ENCODE measurements at places on chromosomes 3 and 15.

- DNase-seq, result no peak
Observed at GRCh38 chr15:98586066-98586465, 62.3 kb upstream of the IGF1R start.

- no peak for DNase-seq
Observed at GRCh38 chr3:32952369-32953077, 1.1 kb downstream of the CCR4 start.

- no peak for DNase-seq
Observed at GRCh38 chr3:21642433-21642832, 108.6 kb downstream of the ZNF385D start.

GRCh38 chr3:169662843-169663160, 710 bp downstream of the MECOM start:
- DNase-seq, result peak; percentile 84

GRCh38 chr3:10515396-10515795, 10.0 kb upstream of the ATP2B2 start:
- no peak for DNase-seq

GRCh38 chr15:68755731-68756130, 65.0 kb downstream of the ANP32A start:
- no peak for DNase-seq

DNA sequence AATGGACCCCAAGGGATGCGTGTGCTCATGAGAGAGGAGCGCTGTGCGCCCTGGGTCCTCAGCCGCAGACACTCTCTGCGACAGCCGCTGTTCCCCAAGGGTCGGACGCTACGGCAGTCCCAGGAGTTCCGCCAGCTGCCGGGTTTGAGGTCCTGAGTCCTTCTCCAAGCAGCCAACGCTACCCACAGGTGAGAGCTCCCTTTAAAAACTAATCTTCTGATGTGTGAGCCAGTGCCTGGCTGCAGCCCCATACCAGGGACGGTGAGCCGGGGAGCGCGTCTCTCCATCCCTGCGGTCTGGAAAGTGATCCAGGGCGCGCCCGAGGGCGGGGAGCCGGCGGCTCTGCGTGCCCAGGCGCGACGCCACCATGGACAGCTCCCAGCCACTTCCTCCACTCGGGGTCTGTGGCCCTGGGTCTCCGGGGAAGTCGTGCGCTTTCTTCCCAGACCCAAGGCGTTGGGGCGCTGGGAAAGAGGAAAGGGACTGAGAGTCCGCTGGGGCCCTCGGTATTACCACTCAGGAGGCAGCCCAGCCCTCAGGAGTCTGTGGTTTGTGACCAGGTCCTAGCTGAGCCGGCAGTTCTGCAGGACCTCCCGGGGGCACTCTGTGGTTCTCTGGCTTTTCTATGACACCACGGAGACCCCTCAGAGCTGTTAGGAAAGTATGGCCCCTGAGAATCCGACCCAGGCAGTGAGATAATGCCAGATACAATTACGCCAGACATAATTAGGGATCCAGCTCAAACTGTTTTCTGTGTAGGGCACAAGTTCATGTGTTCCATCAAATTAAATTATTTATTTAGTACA, 1.4 kb downstream of the CEMIP start:
- DNase-seq, result peak; percentile 68

DNA sequence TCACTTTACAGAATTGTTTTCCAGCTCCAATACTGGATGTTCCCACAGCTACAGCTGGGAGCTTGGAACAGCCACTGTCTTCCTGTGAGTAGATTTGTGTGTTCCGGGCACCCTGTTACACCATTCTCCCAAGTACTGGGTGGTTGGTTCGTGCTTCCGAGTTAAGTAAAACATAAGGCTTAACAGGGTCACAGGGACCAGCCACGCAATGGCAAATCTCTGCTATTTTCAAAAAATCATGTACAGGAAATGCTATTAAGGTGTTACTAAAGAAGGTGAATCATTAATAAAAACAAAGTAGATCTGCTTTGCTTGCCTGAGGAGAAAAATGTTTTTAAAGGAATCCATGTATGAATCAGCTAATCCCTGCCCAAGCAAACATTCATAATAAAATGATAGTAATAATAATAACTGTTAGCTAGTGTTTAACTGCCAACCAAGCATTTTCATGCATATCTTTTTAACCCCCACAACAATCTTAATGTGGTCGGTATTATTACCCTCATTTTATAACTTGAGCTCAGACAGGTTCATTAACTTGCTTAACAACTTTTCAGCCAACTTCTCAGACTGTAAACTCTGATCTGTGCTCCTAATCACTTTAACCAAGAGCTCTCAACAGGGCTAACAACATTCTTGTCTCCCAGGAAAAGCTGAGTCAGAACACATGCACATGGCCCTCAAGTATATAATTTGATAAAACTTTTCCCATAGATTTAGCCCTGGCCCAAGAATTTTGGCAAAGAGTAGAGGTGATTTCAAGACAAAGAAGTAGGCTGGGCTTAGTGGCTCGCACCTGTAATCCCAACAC, 2.7 kb upstream of the C2CD4A start:
- DNase-seq, result peak; percentile 62

DNA sequence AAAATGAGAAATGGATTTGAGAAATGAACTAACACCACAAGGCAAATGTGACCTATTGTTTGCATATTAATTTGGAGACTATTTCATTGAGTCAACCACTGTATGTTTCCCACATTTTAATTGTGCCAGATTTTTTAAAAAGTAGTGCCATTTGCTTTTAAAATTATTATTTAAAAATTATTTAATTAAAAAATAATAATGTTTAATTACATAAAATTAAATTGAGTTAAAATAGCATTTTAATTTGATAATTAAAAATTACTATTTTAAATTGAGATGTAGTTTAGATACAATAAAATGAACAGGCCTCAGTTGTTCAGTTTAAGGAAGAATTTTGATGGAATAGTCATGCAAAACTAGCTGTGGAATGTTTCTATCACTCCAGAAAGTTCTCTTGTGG, 62.7 kb upstream of the GATM start:
- no peak for DNase-seq

- no peak for DNase-seq
Observed at GRCh38 chr3:112974894-112975293, at the start of gene CD200R1. CD200R1 (minus strand) TSS chr3:112975103; CDS start chr3:112974857, 246 bp downstream.

GRCh38 chr15:51359981-51360380, 18.5 kb downstream of the GLDN start:
- no peak for DNase-seq

DNA sequence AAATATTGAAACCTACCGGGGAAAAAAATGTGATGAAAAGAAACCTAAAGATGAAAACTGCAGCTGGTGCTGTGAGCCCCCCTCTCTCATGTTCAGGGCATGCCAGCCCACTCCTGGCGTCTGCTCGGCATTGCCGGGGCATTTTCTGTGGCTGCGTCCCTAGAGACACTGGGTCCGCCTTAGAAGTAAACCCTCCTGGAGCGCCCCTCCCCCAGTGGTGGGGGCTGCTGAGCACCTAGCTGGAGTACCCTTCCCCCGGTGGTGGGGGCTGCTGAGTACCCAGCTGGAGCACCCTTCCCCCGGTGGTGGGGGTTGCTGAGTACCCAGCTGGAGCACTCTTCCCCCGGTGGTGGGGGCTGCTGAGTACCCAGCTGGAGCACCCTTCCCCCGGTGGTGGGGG, 24.5 kb upstream of the GABRA5 start:
- DNase-seq, result no peak

DNA sequence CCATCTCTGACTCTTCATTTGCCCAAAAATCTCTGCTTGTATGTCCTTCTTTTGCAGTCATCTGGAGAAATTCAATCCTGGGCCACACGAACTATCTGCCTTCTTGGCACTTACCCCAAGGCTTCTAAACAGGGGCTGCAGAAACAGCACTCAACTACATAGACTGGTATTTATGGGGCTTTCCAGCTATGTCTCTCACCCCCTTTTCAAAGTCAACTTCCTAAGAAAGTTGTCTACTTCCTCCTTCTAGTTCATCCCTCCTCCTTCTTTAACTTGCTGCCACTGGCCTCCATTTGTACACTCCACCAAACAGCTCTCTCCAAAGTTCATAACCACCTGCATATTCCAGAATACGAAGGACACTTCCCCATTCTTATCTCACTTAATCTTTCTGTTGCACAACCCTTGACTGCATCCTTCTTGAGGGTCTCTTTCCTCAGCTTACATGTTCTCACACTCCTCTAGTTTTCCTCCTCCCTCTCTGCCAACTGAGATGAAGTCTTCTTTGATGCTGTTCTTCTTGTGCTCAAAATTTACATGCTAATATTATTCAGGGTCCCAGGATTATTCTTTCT, 55.2 kb downstream of the PLD1 start:
- no peak for DNase-seq

- no peak for DNase-seq
Observed at GRCh38 chr3:160784853-160785252, 28.8 kb downstream of the PPM1L start.

DNA sequence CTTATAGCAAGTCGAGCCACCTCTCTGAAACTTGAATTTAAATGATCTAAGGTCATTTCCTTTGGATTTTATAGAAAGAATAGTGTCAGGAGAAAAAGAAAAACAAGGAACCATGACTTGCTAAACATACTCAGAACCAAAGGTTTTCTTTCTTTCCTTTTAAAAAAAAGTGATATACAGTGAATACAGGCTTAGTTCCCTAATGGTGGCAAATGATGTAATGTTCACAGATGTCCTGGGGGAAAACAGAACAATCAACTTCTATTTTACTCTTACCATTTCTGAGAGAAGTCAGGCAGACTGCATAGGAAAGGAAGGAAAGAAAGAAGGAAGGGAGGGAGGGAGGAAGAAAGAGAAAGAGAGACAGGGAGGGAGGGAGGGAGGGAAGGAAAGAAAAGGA, 56.5 kb downstream of the ST6GAL1 start:
- no peak for DNase-seq

DNA sequence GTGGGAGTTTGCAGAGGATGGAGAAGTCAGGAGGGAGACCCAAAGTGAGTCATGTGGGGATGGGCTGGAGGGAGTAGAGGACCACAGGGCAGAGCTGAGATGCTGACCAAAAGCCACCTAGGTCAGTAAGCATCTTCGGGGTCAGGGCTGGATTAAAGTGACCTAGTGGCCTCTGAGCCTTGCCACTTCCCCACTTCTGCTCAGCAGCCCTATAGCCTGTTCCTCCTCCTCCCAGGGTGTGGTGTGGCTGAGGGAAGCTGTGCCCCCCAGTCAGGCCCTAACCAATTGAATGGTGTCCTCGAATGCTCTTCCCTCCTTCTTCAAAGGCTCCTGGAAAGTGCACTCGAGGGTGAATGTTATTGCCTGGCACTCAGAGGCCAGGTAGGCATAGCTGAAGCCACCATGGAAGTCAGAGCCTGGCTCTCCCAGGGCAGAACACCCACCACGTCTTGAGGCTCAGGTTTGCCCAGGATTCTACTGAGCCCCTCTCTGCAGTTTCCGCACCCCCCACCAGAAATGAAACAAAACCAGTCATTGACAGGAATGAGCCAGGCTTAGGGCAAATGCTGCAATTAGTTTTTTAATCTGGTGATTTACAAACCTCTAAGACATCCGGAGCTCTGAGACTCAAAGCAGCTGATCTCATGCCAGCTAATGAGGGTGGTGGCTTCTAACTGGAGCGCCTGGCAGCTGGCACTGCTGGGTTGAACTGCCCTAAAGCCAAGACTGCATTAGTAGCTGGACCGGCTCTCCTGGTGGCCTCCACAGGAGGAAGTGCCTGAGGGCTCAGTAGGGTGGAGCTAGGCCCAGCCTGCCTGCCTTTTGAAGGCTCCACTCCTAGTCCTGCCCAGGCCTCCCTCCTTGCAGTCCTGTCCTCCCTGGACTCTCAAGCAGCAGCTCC, 26.0 kb upstream of the VIPR1 start:
- DNase-seq, result peak; percentile 39

GRCh38 chr3:155553780-155554179, 191.1 kb downstream of the PLCH1 start:
- DNase-seq, result no peak

- DNase-seq, result peak; percentile 1
Observed at GRCh38 chr3:117278424-117279190, 569.0 kb downstream of the TUSC7 start.

GRCh38 chr3:46829699-46830208, 33.5 kb downstream of the MYL3 start:
- no peak for DNase-seq

GRCh38 chr15:55872471-55872870, 120.9 kb downstream of the NEDD4 start:
- DNase-seq, result no peak

DNA sequence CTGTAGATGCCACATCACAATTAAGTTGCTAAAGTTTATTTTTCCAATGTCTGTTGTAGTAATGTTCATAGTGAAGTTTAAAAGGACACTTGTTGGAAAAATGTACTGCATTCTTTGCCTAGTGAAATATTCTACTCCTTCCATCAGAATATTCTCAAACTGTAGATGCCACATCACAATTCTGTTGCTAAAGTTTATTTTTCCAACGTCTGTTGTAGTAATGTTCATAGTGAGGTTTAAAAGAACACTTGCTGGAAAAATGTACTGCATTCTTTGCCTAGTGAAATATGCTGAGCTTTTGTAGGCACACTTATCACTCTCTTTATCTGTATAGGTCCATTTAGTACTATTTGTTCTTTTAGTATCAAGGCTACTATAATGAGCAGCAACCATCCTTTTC, 836.1 kb downstream of the NAALADL2 start:
- no peak for DNase-seq

DNA sequence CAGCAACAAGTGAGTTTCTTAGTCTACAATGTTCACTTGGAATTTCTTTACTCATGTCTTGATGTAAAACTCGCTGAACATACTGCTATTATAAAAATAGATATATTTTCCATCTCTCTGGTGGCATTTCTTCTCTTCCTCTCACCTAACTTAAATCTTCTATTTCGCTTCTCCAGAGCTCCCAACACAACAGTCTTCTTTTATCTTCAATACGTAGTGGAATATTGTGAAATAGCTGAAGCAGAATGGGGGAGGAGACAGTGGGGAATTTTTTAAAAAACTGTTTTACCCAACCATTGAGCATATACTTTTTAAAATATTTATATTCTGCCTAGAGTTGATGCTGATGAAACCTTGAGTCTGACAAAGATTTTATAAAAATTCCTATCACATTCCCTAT, 548.5 kb downstream of the RBMS3 start:
- DNase-seq, result peak; percentile 17

All from fibroblast of pulmonary artery (primary cell).